Colonic mucosa (tissue), 4 donors: ENCODE measurements at places on chromosomes 7 and 10.

GRCh38 chr7:130721486-130722277, 12.3 kb downstream of the KLF14 start:
- DNase-seq = peak; percentile 39

DNA sequence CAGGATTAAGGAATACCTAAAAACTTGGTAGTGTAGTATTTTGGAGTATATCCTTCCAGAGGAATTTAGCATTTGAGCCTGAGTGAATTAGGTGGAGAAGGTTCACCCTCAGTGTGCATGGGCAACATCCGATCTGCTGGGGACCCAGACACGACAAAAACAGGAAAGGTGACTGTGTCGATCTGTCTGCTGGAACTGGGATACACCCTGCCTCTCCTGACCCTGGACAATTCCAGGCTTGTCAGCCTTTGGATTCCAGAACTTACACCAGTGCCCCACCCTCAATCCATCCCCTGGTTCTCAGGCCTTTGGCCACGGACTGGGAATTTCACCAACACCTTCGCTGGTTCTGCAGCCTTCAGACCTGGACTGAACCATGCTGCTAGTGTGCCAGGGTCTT, 41.9 kb downstream of the PTPRE start:
- DNase-seq = no peak

DNA sequence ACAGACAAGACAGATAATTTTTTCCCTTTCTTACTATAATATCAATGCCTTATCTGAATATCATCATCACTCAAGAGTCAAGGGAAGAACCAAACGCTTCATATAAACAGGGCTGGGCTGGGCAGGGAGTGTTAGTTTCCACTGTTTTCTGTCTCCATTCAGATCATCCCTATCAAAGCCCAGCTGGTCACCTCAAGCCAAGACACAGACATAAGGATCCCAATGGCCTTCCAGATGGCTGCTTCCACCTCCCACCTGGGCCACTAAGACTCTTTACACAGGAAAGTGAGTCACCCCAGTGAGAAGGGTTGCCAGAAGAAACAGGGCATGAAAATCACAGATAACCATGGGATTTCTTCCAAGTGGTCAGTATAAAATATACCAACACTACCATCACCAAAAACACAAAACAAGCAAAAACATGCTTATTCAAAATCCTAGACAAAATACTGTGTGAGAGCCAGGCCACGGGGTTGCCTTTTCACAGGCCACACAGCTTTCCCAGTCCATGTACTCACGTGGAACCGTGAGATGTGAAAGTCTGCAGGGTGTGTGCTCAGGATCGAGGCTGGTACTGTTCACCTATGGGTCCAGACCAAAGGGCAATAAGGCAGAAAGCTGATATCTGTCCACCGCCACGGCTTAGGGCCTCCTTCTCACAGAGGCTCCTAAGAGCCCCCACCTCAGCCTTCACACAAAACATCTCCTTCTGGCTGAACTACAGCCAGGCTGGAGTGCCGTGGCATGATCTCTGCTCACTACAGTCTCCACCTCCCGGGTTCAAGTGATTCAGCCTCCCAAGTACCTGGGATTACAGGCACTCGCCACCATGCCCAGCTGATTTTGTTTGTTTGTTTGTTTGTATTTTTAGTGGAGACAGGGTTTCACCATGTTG, 5.7 kb downstream of the PRSS1 start:
- DNase-seq = no peak

DNA sequence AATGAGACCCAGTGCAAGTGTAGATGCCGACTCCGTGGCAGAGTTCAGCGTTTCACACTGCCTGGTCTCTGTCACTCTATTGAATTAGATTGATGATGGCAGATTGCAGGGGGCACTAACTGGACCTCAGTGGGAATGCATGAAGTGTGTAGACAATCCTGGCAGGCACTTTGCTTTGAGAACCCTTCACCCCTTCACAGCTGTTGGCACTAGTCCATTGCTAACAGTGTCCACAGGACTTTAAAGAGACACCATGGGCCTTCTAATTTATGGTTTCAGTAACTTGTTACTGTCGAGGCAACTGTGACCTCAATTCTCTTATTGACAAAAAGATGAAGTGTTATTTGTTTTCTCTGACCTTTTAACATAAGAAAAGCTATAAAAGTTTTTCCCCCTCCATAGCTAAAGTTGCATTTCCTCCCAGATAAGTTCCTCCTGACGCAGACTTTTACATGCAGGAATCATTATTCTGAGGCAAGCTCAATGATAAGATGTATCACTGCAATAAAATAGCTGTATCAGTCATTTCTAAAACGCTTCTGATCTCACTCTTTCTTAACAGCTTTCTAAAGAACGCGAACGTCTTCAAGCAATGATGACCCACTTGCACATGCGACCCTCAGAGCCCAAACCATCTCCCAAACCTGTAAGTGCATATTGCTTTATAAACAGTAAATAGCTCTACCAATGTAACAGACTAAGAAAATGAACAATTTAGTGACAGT, 238.9 kb downstream of the FOXP2 start:
- DNase-seq = no peak

DNA sequence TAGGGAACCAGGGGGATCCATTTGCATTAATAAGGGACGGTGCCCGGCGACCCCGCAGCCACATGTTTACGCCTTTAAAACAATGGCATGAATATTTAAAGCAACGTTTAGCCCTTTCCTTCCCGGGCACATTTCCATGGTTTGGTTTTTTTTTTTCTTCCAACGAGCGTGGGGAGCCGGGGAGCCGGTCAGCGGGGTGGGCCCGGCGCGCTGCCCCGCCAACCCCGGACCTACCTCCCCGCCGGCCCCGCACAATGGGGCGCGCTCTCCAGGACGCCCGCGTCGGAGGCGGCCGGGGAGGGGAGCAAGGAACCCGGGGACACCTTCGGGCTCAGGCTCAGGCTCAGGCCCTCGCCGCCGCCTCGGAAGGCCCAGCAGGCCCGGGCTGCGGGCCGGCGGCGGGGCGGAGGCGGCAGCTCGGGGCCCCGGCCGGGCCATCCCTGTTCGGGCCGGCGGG, 1.0 kb downstream of the SEPHS1 start:
- peak; percentile 28 for DNase-seq

GRCh38 chr10:5618042-5618441, 48.4 kb downstream of the ASB13 start:
- DNase-seq = no peak

DNA sequence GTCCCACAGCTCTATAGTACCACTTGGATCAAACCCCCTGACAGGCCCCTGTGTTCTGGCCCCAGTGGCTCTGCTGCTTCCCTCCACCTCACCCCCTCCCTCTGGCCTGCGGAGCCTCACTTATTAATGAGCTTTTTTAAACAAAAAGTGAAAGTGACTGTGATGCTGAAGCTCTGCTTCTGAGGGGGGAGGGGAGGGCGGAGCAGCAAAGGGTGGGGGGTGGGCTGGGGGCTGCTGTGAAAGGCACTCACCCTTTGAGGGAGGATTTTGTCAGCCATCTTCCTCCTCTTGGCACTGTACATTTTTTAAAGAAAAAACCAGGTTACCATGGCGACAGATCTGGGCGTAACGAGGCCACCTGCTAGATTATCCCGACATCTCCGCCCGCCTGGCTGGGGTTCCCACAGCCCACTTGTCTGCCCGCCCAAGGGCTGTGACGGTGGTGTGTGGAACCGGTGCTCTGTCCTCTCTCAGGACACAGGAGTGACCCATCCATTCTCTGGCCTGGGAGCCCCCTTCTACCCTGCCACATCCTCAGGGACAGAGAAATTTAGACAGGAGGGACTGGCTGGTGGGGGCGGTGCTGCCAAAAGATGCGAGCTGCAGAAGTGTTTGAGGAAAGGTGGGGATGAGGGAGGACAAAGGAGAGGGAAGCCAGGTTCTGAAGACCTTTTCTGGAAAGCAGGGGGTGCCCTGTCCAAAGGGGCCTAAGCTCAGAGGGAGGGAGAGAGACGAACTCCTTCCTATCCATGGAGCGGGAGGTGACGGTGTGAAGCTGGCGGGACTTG, 4.9 kb downstream of the SMARCD3 start:
- DNase-seq = no peak

DNA sequence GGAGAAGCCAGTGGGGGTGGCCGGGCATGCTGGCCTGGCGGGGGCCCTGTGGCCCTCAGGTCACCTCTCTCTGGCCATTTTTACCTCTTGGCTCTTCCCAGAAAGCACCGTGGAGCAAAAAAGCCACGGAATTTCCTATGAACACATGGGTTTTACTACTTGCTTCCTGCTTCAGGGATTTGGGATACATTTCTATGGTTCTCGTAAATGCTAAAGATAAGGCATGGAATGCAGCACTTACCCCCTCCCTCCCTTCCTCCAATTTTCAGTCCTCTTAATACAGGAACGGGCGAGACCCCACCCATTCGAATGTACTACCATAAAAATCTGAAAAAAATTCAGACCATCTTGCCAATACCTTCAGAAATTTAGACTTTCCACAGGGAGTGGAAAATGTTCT, 279.7 kb downstream of the ARHGAP12 start:
- no peak for DNase-seq

DNA sequence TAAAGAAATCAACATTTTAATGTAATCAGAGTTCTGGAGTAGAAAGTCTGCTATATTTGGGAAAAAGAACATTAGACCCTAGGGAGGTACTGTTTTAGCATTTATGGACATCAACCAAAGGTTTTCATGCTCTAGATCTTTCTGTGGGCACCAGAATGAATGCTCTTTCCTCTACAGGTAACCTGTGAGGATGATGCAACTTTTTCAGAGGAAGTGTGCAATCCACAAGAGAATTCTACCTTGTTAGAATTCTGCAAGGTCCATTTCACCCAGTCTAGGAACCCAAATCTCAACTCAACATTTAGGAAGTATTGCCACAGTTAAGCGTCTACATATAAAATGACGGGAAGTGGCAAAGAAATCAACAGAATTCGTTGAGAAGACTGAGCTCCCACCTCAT, 139.9 kb upstream of the FAM171A1 start:
- DNase-seq = no peak

- no peak for DNase-seq
Observed at GRCh38 chr7:131935180-131935579, 378.8 kb upstream of the PODXL start.

DNA sequence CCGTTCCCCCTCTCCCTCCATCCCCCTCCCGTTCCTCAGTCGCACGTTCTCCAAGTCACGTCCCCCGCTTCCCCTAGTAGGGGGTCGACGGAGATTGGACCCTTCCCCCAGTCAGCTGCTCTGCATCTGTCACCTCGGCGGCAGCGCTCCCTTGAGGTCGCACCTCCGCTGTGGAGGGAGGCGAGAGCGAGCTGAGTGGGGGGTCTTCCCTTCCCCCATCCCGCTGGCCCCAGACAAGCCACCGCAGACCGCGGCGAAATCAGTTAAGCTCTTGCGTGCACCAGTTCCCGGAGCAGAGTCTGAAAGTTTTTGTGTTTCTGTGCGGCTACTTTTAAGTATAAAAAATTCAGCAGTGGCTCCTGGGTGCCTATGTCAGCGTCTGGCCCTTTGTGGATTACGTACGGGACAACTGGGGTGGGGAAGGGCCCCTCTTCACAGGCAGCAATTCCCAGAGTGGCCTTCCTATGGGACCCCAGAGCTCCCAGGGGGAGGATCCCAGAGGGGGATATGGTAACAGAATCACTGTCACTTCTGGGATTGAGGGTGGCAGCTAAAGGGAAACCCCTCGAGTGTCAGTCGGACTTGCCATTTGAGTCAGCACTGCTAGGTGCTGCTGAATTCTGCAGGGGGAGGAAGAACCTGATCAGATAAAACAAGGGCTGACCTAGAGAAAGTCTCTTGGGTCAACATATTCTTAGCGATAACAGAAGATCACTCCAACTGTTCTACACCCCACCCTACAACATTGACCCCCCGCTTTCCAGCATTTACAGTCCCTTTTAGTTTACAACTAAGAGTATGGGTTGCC, 12.5 kb upstream of the DDIT4 start:
- DNase-seq = peak; percentile 46

DNA sequence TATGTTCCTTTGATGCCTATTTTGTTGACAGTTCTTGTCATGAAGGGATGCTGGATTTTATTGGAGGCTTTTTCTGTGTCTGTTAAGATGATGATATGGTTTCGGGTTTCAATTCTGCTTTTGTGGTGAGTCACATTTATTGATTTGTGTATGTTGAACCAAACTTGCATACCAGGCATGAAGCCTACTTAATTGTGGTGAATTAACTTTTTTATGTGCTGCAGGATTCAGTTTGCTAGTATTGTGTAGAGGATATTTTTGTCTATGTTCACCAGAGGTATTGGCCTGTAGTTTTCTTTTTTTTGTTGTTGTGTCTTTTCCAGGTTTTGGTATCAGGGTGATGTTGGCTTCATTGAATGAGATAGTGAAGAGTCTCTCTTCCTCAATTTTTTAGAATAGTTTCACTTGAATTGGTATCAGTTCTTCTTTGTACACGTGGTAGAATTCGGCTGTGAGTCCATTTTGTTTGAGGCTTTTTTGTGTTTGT, 345.9 kb downstream of the KIF20B start:
- no peak for DNase-seq

DNA sequence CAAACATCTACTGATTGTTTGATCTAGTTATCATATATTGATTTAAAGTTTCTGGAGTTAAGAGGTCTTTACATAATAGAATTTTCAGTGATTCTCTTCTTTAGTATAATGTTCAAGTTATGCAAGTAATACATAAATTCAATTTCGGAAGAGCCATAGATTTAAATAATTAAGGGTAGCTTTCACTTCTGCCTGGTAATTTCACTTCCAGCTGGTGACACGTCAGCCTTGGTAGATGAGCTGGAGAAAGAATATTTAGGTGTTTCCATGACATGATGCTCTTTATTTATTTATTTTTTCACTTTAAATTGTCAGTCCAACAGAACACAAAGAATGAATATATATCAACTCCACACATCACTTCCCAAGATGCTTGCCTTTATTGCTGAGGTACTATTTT, 5.2 kb upstream of the OTUD1 start:
- no peak for DNase-seq

DNA sequence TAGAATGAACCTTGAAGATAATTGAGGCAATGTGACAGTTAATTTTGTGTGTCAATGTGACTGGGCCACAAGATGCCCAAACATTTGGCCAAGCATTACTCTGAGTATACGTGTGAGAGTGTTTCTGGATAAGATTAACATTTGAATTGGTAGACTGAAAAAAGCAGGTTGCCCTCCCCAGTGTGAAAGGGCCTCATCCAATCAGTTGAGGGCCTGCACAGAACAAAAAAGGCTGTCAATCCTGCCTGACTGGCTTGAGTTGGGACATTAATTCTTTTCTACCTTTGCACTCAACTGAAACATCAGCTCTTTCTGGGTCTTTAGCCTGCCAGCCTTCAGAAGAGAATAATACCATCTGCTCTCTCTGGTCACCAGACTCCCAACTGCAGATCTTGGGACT, 56.6 kb upstream of the PDE1C start:
- DNase-seq = no peak

GRCh38 chr10:95472304-95473088, 88.7 kb downstream of the SORBS1 start:
- no peak for DNase-seq

GRCh38 chr10:70164163-70164562, 6.2 kb downstream of the SAR1A start:
- DNase-seq = no peak
